ENCODE measurements at places on chromosomes 3 and 15.

- no peak for DNase-seq
Measured at GRCh38 chr3:187186375-187186774, 10.9 kb upstream of the RTP1 start.

DNA sequence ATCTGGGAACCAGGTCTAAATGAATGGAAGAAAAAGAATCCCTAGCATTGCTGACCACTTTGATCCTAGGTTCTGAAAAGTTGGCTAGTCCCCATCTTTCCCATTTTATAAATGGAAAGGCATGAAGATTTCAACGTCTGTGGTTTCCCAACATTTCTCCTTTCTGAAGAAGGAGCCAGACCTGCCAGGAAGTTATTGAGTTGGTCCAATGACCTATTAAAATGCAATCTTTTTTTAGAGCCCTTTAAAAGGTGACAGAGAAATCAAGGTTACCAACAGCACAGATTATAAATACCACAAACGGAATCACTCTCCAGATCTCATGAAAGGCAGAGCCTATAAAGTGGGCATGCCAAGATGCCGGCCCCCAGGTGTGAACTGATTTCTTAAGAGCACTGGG is 505.6 kb upstream of the THBS1 start:
- DNase-seq: no peak

- DNase-seq: peak; percentile 11
Measured at GRCh38 chr3:69357196-69357595, 28.7 kb downstream of the FRMD4B start.

GRCh38 chr15:69533522-69533921 is 80.9 kb downstream of the RPLP1 start:
- no peak for DNase-seq

DNA sequence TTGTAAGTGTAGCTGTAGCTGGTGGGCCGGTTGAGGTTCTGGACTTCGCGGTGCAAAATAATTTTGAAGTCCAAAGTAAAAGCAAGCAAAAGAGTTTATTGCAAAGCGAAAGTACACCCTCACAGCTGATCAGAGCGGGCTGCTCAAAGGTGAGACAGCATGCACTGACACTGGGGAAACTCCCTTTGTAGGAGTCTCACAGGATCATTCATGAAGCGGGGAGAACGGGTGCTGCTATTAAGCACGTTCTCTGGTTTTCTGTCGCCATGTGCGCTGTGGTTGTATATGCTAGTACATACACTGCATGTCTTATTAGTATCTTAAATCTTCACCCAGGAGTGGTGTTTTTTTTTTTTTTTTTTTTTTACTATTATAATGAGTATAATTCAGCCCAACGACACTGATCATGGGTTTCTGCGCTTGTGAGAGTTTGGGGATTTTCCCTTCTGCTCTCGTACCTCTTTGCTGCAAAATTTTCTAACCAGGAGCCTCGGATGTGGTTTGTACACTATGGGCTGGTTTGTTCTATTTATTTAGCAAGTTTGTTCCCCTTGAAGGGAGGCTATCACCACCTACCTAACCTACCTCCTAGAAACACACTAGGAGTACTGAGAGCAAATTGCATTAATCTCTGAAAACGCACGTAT is 1.4 kb upstream of the AP4E1 start:
- DNase-seq: no peak

DNA sequence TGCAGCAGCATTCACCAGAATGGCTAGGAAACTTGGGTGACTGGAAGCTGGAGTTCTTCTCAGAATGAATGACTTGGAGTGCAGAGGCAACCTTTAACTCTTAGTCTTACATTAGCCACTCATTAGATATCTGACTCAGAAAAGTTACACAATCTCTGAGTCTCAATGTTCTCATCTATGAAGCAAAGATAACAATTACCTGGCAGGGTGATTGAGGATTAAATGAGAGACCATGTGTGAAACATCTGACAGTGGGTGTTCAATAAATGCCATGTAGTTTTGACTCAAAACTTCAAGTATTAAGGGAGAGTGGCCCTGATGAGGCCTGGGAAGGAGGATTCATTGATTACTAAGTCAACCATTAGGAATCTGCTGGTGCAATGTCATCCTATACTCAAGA is 48.3 kb downstream of the MRPL3 start:
- no peak for DNase-seq

DNA sequence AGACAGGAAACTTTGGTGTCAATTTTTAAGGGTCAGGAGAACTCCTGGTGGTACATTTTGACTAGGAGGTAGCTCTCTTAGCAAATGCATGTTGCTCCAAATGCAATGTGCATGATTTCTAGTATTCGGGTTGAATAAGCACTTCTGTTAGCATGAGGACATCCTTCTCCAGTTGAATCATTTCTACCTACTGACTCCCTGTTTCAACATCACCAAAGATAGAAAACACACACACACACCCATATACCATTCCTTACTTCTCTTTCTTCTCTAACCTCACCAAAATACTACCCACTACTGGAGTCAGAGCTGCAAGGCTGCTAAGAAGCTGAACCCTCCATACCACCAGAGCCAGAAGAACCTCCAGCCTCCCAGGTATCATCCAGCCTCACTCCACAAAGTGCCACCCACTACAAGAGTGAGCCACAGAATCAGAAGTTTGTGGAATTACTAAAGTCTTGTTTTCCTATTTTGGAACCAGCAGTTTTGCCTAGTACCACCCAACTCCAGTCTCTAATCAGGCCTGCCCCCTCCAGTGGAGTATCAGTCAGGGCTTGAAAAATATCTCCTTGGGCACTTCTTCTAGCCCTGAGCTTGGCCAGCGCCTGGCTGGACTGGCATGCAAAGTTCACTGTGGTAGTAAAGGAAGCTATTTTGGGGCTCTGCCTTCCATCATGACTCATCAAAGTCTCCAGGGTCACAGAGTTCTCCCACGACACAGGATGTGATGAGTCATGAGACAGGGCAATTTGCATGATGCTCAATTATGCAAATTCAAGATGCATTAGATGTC is 110.3 kb downstream of the CYP19A1 start:
- no peak for DNase-seq

- DNase-seq: no peak
Measured at GRCh38 chr3:61674596-61674995, 113.2 kb downstream of the PTPRG start.

DNA sequence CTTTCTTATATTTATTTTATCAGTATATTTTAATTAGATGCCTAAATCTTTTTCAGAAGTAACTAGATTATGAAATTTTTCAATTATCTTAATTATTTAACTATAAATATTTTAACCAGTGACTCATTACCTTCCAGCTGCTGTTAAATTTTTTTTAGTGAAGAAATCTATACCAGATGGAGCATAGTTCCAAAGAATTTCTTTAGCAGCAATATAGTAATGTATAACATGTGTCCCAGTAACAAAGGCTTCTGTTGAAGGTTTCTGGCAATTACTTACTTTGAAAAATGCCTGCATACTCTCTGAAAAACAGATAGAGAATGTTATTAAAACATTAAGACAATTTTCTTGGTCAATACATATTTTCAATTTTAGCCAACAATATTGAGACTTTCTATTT is 45.1 kb upstream of the CP start:
- DNase-seq: no peak

DNA sequence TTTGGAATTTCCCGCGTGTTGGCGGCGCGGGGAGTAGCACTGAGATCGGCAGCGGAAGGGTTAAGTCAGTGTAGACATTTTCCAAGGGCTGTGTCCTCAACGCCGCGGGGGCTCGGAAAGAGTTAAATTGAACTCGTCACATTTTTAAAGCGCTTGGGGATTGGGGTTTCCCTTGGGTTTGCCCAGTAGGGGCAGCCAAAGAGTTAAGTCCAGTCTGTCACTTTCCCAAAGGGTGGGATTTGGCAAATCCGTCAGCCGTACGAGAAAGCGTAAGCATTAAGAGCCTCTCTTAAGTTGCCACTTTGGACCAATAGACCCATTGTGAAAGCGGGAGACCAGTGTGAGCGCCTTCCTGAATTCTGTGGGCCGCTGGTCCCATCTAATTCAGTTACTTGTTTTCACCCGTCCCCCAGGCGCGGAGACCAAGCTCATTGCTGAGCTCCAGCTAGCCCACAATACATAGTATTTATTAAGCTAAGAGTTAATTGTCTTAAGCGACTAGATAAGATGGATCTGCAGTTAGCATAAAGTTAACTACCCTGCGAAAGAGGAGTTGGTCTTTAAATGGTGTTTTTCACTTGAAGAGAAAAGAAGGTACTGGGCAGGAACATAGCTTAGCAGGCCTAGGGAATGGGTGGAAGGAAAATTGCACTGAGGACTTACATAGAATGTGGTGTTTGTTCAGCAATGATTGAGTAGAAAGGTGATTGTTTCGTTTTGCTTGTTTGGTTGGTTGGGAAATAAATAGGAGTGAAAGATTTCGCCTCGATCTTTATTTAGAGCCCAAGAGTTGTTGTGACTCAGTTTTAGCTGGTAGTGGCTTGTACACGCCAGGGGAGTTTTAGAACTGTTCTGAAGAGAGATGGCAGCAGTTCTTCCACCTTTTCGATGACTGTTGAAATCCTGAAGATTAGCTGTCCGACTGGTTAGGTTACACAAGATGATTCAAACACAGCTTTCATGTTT is 932 bp downstream of the ARL8B start:
- peak; percentile 42 for DNase-seq

- no peak for DNase-seq
Measured at GRCh38 chr3:60055765-60056164, 1005.9 kb upstream of the CFAP20DC start.

- no peak for DNase-seq
Measured at GRCh38 chr3:22704571-22705354, 498.4 kb upstream of the UBE2E2 start.

GRCh38 chr15:63465104-63465503 is 39.3 kb upstream of the USP3 start:
- no peak for DNase-seq

- peak; percentile 63 for DNase-seq
Measured at GRCh38 chr3:56702490-56703315, 19.6 kb upstream of the TASOR start.

GRCh38 chr15:31472636-31473384 is 146.2 kb downstream of the KLF13 start:
- peak; percentile 67 for DNase-seq

DNA sequence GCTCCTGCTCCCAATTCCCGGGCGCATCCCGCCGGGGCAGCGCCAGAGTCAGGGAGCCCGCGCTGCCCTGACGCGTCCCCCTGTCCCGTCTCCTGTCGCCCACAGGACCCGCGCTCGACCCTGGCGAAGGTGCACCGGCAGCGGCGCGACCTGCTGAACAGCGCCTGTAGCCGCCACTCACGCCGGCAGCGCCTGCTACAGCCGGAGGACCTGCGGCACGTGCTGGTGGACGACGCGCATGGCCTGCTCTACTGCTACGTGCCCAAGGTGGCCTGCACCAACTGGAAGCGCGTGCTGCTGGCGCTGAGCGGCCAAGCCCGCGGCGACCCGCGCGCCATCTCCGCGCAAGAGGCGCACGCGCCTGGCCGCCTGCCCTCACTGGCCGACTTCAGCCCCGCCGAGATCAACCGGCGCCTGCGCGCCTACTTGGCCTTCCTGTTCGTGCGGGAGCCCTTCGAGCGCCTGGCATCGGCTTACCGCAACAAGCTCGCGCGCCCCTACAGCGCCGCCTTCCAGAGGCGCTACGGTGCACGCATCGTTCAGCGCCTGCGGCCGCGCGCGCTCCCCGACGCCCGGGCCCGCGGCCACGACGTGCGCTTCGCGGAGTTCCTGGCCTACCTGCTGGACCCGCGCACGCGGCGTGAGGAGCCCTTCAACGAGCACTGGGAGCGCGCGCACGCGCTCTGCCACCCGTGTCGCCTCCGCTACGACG is 16.9 kb downstream of the C3orf22 start:
- DNase-seq: no peak

DNA sequence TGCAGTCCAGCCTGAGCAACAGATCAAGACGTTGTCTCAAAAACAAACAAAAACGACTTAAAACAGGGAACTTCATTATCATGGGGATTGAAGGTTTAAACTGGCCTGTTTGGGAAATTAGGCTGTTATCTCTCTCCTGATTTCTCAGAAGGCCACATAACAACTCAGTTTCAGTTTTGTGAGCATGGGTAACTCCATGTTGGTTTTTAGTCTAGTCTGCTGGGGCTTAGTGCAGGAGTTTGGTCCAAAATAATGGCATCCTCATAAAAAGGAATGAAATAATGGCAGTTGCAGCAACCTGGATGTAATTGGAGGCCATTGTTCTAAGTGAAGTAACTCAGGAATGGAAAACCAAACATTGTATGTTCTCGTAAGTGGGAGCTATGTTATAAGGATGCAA is 2.3 kb upstream of the ZNF280D start:
- DNase-seq: no peak

DNA sequence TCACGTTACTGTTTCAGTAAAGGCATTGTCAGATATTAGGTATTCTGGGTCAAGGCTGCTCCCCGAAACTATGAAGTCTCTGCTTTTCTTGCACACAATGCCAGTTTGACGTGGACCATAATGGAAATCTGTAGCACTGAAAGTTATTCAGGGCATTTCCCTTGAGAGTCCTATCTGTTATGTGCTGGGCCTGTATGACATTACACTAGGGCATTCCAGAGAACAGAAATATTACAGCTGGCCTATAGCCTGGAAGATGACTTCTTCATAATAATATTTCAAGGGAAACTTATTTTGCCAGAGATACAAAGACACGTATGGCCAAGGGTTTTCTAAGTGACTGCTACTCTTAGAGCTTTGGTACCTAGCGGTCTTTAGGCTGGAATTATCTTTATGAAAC is 613.6 kb upstream of the CBLB start:
- no peak for DNase-seq

DNA sequence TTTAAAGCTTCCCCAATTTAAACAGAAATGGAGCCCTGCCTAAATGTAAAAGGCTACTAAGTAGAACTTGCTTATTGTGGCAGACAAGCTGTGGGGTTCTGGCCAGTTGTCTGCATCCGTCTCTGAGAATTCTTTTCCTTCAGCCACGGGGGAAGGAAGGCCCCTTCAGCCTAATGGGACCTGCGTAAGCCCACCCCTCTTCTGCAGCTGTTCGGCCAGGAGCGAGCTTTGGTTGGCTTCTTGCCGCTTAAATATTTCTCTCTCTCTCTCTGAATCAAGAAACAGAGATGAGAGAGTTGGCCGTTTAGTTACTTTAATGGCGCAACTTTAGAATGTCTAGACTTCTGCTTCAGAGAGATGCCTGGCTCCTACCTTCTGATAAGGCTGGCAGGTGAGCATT is 151.7 kb upstream of the PROK2 start:
- no peak for DNase-seq
